ENCODE measurements at places on chromosomes 16 and 17. TPM values are rescaled to one million over a fixed set of nuclear protein-coding genes. Genes with fewer than 3 reads are reported as not detected.

PITPNM3 gene
- polyA plus RNA-seq, result 0.27 TPM

KCNH4 gene
- 0.18 TPM for polyA plus RNA-seq

FOXJ1 gene
- 0.63 TPM for polyA plus RNA-seq

ENPP7 gene
- polyA plus RNA-seq, result 114 TPM

CCR7 gene
- polyA plus RNA-seq, result 0.92 TPM

SLC6A2 gene
- polyA plus RNA-seq, result 0.22 TPM

ZBTB4 gene
- polyA plus RNA-seq, result 15.9 TPM

SLC13A2 gene
- polyA plus RNA-seq, result 148 TPM

IRF8 gene
- polyA plus RNA-seq, result 46.3 TPM

RAB37 gene
- polyA plus RNA-seq, result 18.7 TPM

ZP2 gene
- 0.54 TPM for polyA plus RNA-seq

LUC7L3 gene
- polyA plus RNA-seq, result 466 TPM

DPEP1 gene
- polyA plus RNA-seq, result 125 TPM

WNT3 gene
- 8.1 TPM for polyA plus RNA-seq

HOXB6 gene
- polyA plus RNA-seq, result 0.45 TPM

SDR42E1 gene
- 4.6 TPM for polyA plus RNA-seq

KRT14 gene
- polyA plus RNA-seq, result 0.33 TPM

KRTAP2-2 gene
- polyA plus RNA-seq, result not detected

ZNF597 gene
- polyA plus RNA-seq, result 3.8 TPM

CRHR1 gene
- 0.04 TPM for polyA plus RNA-seq

GNGT2 gene
- 3.0 TPM for polyA plus RNA-seq

AOC2 gene
- 0.54 TPM for polyA plus RNA-seq

CDH13 gene
- 15.0 TPM for polyA plus RNA-seq

WNK4 gene
- polyA plus RNA-seq, result 1.6 TPM

DYNC1LI2 gene
- polyA plus RNA-seq, result 37.8 TPM

KCNAB3 gene
- polyA plus RNA-seq, result 3.9 TPM

STAT3 gene
- 49.0 TPM for polyA plus RNA-seq

IL4R gene
- 28.1 TPM for polyA plus RNA-seq

DPEP2 gene
- polyA plus RNA-seq, result not detected

CCL11 gene
- 0.45 TPM for polyA plus RNA-seq

HOXB2 gene
- polyA plus RNA-seq, result 7.3 TPM

TEX14 gene
- polyA plus RNA-seq, result not detected

SLC52A1 gene
- 44.5 TPM for polyA plus RNA-seq

NCBP3 gene
- 15.9 TPM for polyA plus RNA-seq

NPIPA2 gene
- polyA plus RNA-seq, result not detected

ACACA gene
- polyA plus RNA-seq, result 11.9 TPM

KLHL10 gene
- polyA plus RNA-seq, result 0.15 TPM

FSCN2 gene
- polyA plus RNA-seq, result 1.2 TPM

SERPINF2 gene
- polyA plus RNA-seq, result 1.6 TPM

GNG13 gene
- polyA plus RNA-seq, result 2.9 TPM

WDR59 gene
- polyA plus RNA-seq, result 13.9 TPM

CCL3 gene
- 4.7 TPM for polyA plus RNA-seq

USP43 gene
- polyA plus RNA-seq, result 4.5 TPM

HSD3B7 gene
- polyA plus RNA-seq, result 48.9 TPM

PRKCB gene
- 2.3 TPM for polyA plus RNA-seq

TSNAXIP1 gene
- polyA plus RNA-seq, result not detected

PRSS36 gene
- 4.1 TPM for polyA plus RNA-seq

MT1M gene
- 3.5 TPM for polyA plus RNA-seq
